ENCODE measurements at places on chromosomes 2 and 18. TPM values are rescaled to one million over a fixed set of nuclear protein-coding genes. Genes with fewer than 3 reads are reported as not detected.

Gene ITPRIPL1
- 3.1 TPM for total RNA-seq

Gene NPHP1
- total RNA-seq: 0.33 TPM

Gene SNRNP200
- total RNA-seq: 55.9 TPM

GRCh38 chr2:149006883-149007543 lies 31.5 kb upstream of the LYPD6B start:
- H3K4me3 ChIP-seq: no peak overlapping the region
- H3K27ac ChIP-seq: no peak overlapping the region
- H3K4me1 ChIP-seq: no peaks in the 10 kb centered on the region
- no peak for DNase-seq

- no peak overlapping the region for H3K4me3 ChIP-seq
- H3K36me3 ChIP-seq: peaks cover 49% of the 10 kb centered on the region
- no peak overlapping the region for H3K27ac ChIP-seq
- DNase-seq: no peak
- no peaks in the 10 kb centered on the region for H3K27me3 ChIP-seq
Measured at GRCh38 chr2:217877866-217878265, 124.9 kb downstream of the TNS1 start.
